Stimulated activated CD4-positive, alpha-beta T cell treated with anti-CD3 and anti-CD28 coated beads, Interleukin-1b, Interleukin-23, amount 100 ng/mL, for 1 hour (primary cell): ENCODE measurements at places on chromosomes 16 and 17.

DNA sequence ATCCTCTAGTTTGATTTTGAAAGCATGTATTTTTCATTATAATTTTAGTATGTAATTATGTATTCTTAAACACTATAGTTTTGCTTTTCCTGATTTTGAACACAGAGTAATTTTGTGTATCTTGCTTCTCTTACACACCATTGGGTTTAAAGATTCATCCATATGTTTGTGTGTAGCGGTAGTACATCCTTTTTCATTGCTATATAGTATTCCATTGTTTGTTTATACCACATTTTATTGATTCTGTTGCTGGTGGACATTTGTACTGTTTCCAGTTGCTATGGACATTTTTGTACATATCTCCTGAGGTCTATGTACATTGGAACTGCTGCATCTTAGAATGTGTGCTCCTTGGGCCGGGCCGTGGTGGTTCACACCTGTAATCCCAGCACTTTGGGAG lies 20.5 kb upstream of the LASP1NB start:
- no peak for DNase-seq

DNA sequence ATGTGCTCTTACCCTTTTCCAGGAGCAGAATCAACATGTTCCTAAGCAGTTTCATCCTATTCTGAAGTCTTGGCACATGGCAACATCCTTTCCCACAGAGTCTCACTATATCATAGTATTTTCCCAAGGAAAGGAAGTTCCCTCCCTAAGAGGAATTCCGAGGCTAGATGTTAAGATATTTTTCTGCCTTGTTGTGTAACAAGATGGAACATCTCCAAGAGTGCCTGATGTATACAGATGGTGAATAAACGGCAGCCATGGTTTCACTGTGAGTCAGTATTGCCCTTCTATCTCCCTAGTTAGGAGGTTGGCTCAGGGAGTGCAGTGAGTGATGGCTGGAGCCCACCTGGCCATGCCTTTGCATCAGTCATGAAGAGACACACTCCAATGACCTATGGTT lies 48.2 kb downstream of the SPACA3 start:
- DNase-seq: no peak

DNA sequence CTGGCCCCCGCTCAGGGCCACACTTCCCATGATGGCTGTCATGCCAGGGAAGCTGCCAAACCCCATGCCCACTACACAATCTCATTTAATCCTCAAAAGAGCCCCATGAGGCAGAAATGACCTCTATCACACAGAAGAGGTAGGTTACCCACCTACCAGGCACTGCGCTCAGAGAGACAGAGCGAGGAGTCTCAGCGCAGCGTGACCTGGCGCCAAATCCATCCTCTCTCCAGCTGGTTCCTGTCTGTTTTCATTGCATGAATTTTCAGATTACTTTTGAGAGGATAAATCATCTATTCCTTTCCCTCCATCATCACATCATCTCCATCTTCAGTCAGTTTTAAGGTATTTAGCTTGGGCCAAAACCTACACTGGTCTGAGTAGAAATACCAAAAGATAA lies 101.5 kb upstream of the DNAH17 start:
- DNase-seq: no peak

DNA sequence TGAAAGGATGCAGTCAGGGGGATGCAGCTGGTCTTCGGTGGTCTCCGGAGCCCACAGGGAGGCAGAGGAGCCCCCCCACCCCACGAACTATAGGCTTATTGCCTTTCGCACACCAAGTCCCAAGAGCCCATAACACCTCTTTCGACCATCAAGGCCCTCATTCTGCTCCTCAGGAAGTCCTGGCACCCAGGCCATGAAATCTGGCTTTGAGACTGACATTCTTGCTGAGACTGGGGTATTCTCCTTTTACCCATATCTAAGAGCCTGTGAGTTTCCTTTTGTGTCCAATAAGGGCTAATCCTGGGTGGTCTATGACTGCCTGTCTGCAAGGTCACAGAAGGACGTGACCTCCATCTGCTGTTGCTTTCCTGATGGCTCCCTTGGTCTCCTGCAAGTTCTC lies 6.4 kb upstream of the ARL4D start:
- DNase-seq: no peak

GRCh38 chr16:27243725-27244362 lies 24.7 kb downstream of the NSMCE1 start:
- DNase-seq: no peak

- no peak for DNase-seq
Observed at GRCh38 chr16:54690710-54691109, 240.0 kb upstream of the IRX5 start.

GRCh38 chr17:19619705-19620325 lies 28.7 kb upstream of the ALDH3A2 start:
- DNase-seq: no peak

GRCh38 chr16:63461248-63461841 lies 1425.1 kb upstream of the CDH8 start:
- DNase-seq: no peak

- no peak for DNase-seq
Observed at GRCh38 chr16:411576-412265, 10.0 kb downstream of the DECR2 start.

GRCh38 chr17:77687921-77688320 lies 270.6 kb upstream of the TNRC6C start:
- no peak for DNase-seq

- DNase-seq: no peak
Observed at GRCh38 chr16:6751191-6751590, 581.5 kb upstream of the RBFOX1 start.
